ENCODE measurements at places on chromosomes 5 and 9.

- no peak for DNase-seq
These were observed 97.7 kb downstream of the IQGAP2 start for GRCh38 chr5:76500633-76501393.

- DNase-seq = no peak
These were observed 38.2 kb downstream of the HAVCR1 start for GRCh38 chr5:157020511-157021222.

- DNase-seq = no peak
These were observed 133.9 kb upstream of the SPEF2 start for GRCh38 chr5:35483780-35484179.

DNA sequence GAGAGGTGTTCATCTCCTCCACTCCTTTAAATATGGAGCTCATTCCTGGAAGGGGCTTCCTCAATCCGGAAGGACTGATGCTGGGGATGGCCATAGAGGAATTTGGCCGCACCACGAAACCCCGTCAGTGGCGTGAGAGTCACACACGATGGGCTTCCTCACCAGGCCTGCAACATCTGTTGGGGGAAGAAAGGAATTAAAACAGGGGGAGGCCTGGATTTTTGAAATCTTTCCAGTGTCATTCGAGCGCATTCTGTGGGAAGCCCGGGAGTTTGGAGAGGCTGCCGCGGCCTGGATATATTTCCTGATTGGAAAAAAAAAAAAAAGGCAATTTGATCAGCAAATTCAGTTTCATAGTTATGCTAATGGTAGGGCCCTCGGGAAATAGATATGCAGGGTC, 76.3 kb upstream of the ORM1 start:
- DNase-seq = no peak

DNA sequence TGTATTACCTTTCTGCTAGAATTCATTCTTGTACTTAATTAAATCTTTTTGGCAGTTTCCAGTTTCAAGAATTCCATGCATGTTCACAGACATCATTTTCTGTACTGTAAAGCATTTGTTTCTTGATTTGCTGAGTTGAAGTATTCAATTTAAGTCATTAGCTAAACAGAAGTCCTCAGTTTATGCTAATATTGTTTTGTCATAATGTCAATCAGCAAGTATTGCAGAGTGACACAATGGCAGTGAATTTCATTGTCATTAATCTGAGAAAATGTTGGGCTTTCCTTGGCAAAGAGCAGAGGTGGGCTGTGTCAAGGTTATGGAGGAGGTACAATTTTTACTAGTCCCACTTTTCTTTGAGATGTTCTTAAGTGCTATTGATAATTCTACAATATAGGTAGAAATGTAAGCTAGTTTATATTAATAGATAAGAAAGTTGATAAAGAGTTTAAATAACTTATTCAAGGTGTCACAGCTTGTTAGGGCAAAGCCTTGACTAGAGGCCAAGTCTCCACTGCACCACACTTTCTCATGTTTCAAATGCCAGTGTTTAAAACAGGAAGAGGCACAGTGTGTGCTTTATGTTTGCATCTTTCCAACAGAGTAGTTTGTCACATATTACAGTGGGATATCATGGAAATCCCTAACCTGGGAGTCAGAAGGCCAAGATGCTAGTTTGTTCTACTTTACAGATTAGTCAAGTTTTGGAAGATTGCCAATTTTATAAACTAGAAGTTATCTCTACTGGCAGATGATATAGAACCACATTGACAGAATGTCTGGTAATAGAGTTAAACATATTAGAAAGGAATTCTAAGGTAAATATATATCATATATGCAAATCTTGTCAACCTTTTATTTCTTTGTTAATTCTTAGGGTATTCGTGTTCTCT, 56.3 kb downstream of the SLF1 start:
- DNase-seq = no peak

GRCh38 chr9:129483415-129484351, 137.2 kb downstream of the C9orf50 start:
- no peak for DNase-seq

DNA sequence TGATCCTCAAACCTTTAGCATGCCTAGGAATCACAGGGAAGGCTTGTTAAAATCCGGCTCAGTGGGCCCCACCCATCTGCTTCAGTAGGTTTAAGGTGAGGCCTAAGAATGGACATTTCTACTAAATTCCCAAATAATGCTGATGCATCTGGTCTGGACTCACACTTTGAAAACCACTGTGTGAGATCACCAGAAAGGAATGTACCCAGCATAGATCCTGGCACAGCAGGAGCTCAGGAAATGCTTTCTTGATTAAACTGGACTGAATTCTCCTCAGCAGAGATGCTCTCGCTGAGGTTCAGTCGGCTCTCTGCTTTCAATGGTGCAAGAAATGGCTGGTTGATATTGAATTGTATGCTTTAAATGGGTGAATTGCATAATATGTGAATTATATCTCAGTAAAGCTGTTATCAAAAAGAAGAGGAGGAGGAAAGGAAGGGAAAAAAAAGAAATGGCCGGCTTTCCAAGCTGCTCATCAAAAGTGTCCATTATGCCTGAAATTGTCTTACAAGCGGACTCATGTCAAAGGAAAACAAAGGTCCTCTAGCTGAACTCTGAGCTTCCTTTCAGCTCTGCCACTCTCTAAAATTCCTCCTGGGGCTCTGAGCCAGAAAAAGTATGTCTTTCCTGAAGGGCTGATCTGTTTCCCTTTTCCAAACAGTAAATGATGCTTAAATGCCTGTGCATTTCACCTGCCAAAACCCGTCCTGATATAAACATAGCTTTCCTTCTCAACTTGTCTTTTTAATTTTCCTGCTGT, 77.6 kb upstream of the SAP30L start:
- DNase-seq = no peak

GRCh38 chr9:93096131-93096802, at the start of gene CARD19:
CARD19 (plus strand) TSS chr9:93096217; CDS start chr9:93096346, 129 bp downstream.
- DNase-seq = no peak

- DNase-seq = no peak
These were observed 90.5 kb upstream of the RANBP3L start for GRCh38 chr5:36392186-36392585.

- DNase-seq = no peak
These were observed 212.2 kb upstream of the ACO1 start for GRCh38 chr9:32172256-32172655.

DNA sequence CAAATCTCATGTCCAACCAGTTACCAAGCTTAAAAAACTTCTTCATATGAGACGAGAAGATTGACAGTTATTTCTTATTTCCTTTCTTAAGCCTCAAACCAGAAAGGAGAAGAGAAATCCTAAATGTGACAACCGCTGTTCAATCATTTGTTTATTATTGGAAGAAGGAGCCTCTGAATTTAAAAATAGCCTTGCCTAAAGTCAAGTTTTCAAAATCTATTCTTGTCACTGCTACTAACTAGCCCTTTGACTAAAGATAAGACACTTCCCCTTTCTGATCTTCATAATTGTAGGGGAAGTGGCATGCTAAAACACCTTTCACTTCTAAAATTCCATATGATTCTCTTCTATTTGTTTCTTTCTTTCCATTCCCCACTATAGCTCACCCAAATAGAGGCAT, 106.2 kb upstream of the EMB start:
- no peak for DNase-seq

DNA sequence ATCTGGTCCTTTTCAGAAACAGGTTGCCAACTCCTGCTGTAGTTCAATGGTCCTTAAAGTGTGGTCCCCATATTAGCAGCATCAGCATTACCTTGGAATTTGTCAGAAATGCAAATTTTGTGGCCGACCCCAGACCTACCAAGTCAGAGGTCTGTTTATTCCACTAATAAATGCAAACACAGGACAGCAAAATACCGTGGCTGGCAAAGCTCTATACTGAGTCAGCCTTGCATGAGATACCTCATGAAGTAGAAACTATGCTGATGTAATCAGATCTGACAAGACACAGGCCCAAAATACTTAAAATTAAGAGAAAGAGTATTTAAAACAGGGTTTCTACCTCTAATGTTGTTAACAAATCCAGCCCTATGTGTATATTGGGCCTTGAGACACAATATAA, 3.0 kb downstream of the GOLM1 start:
- DNase-seq = no peak

DNA sequence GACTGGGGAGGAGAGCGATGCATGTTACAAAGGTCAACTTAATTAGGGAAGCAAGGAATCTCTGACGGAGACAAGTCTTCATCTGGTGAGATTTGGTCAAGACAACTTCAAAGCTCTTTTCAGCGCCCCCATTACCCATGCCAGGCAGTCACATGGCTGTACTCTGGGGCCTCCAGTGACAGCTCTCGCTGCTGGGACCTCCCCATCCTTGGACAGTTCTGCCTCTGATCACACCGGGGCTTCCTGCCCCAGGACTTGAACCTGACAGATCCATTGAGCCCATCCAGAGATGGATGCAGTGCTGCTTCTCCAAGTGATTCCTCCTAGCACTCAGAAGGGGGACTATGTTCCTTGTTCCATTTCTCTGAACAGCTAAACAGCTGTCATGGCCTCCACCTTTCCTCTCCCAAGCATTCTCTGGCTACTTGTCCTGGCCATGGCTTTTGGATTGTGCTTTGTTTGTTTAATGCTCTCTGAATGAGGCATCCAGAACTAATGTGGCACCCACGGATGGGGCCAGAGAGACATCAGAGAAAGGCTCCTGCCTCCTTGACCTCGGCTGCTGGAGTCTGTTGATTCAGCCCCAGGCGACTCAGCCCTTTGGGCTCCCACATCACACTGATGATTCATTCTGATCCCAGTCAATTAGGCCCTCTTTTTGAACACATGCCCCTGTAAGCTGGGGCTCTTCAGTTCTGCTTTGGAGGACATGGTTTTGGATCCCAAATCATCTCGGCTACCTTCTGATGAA, 122.1 kb upstream of the ADAMTS16 start:
- DNase-seq = no peak

DNA sequence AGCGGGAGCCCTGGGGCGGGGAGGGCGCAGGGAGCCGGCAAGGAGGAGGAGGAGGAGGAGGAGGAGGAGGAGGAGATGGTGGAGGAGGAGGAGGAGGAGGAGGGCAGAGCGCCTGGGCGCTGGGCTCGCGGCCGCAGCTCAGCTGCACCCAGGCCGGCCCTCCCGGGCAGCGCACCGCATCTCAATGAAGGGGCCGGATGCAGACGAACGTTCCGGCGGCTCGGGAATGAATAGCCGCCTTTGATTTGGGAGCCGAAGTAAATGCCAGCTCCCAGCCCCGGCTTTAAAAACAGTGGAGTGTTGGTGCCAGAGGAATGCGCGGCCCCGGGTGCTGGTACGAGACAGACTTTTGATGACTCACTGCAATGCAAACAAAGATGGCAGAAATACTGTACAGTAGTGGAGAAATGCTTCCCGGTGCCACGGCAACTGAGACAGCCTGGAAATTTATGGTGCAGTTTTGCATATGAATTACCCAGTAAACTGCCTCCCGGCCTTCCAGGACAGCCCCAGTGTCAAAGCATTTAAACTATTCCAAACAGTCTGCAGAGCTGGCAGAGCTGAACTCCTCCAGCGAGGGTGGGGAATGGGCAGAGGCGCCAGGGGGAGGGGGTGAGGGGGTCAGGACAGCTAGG, 43.1 kb downstream of the NACC2 start:
- DNase-seq = no peak

DNA sequence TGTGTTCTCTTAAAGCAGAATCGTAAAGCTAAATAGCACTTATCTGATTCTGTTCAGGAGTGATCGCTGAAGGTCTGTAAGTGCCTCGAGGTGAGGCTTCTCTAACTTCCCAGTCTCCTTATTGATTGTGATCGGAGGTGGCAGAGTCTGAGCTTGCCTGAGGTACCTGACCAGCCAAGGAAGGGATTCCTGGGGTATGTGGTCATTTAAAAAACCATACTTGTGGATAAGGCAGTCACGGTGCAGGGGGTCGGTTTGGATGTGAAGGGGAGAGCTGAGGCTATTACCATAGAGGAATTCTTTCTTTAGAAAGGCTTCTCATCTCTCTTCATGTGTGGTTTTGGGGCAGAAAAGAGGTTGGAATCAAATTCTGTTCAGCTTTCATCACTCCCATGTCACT, 193.7 kb downstream of the TLE4 start:
- no peak for DNase-seq

Measured in stimulated activated CD4-positive, alpha-beta T cell treated with anti-CD3 and anti-CD28 coated beads, Interleukin-15, amount 100 ng/mL, for 48 hours (primary cell).